ENCODE measurements at places on chromosomes 1 and 21. TPM values are rescaled to one million over a fixed set of nuclear protein-coding genes. Genes with fewer than 3 reads are reported as not detected.

ANGPTL3 gene
- total RNA-seq, result not detected

OR2T29 gene
- not detected for total RNA-seq

ZNF436 gene
- total RNA-seq, result 88.8 TPM

RPE65 gene
- total RNA-seq, result not detected

METTL25B gene
- 41.2 TPM for total RNA-seq

FBXO2 gene
- total RNA-seq, result 7.0 TPM

C1orf87 gene
- 1.9 TPM for total RNA-seq

HES2 gene
- total RNA-seq, result not detected

CYP4Z1 gene
- total RNA-seq, result 0.41 TPM

MARK1 gene
- total RNA-seq, result 14.9 TPM

PTGFRN gene
- total RNA-seq, result 44.6 TPM

OR2AK2 gene
- total RNA-seq, result not detected

LRRN2 gene
- total RNA-seq, result 5.5 TPM

PGLYRP3 gene
- total RNA-seq, result not detected

AQP10 gene
- not detected for total RNA-seq

All from uterus (tissue), 4 donors.